ENCODE measurements at places on chromosomes 11 and 22.
A peak's percentile ranks its signal among the peaks of the same experiment; 100 is the strongest.

- DNase-seq: peak; percentile 57
These were observed 1.3 kb downstream of the HIRA start for GRCh38 chr22:19429950-19430889.

DNA sequence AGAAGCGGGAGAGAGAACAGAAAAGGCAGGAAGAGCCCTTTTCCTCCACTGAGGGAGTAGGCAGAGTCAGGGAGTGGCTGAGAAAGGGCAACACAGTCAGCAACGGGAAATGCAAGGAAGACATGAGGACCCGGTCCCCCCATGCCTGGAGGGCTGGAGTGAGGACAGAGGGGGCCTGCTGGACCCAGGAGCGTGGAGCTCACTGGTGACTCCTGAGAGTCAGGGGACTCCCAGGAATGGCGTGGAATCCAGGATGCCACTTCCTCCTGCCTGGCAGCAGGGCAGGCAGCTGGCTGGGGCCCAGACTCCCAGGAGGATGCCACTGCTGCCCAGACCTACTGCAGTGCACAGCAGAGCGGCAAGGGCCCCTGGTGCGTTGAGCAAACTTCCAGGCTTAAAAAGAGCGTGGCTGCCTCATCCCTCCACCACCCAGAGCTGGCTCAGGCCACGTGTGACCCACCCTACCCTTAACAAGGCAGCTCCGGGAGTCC, 11.3 kb downstream of the C11orf21 start:
- DNase-seq: no peak

- DNase-seq: no peak
These were observed 1074.5 kb downstream of the LRRC4C start for GRCh38 chr11:40384991-40385390.

GRCh38 chr11:60251485-60252212, 8.7 kb upstream of the MS4A4E start:
- peak; percentile 14 for DNase-seq

DNA sequence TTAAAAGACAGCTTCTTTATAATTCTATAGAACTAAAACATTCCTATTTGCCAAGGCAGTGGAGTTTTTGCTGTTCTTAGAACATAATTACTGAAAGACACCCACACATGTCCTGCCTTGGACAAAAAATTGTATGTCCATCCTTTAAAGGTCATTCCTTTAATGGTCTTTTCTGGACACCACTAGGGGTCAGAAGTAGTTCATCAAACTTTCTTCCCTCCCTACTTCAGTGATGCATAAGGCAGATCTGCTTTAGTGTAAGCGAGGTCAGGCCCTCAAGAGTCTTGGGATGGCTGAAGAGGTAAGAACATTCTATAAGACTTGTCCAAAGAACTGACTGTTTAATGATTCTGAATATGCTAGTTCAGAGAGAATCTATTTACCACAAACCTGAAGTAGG, 4.3 kb upstream of the OR51V1 start:
- DNase-seq: peak; percentile 13

GRCh38 chr11:12218909-12219308, 108.5 kb downstream of the MICAL2 start:
- no peak for DNase-seq

GRCh38 chr22:50576806-50577696, 1.2 kb downstream of the CPT1B start:
- DNase-seq: no peak

DNA sequence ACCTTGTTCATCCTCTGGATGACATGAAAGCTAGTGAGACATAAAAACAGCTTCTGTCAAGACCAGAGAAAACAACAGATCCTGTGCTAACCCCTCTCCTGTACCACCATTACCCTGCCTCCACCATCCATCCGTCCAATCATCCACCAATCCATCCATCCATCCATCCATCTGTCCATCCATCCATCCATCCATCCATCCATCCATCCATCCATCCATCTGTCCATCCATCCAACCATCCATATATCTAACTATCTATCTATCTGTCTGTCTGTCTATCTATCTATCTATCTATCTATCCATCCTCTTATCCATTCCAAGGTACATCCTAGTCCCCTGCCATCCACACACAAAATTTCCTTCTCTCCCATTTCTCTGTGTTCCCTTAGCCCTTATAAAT, 46.6 kb upstream of the ME3 start:
- DNase-seq: no peak

DNA sequence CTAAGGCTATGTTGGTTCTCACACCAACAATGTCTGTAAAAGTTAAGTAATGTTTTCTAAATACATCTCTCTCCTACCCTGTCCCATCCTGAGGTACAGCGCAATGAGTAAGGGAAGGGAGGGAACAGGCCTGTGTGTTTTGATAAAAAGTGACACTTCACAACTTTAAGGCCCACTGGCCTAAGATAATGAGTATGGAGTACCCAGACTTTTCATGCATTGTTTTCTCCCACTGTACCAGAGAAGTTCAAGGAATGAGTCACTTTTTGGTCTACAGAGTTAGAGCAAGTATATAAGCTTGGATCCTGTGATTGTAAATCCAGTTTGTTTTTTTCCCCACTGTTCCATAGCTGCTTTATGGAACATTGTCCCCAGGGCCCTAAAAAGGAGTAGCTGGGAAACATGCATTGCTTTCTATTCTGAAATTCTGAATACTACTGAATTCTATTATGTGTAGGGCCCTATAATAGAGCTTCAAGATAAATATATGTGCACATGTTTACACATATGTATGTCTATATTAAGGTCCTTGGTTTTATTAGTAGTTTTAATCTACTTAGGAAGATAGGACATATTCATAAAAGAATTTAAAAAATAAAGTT, 29.8 kb downstream of the KCNE3 start:
- no peak for DNase-seq

- DNase-seq: no peak
These were observed 96.7 kb upstream of the CD44 start for GRCh38 chr11:35042224-35042623.

GRCh38 chr22:45645150-45645525, 26.5 kb upstream of the ATXN10 start:
- no peak for DNase-seq

GRCh38 chr11:67666303-67666645, 8.1 kb downstream of the ALDH3B2 start:
- DNase-seq: no peak

DNA sequence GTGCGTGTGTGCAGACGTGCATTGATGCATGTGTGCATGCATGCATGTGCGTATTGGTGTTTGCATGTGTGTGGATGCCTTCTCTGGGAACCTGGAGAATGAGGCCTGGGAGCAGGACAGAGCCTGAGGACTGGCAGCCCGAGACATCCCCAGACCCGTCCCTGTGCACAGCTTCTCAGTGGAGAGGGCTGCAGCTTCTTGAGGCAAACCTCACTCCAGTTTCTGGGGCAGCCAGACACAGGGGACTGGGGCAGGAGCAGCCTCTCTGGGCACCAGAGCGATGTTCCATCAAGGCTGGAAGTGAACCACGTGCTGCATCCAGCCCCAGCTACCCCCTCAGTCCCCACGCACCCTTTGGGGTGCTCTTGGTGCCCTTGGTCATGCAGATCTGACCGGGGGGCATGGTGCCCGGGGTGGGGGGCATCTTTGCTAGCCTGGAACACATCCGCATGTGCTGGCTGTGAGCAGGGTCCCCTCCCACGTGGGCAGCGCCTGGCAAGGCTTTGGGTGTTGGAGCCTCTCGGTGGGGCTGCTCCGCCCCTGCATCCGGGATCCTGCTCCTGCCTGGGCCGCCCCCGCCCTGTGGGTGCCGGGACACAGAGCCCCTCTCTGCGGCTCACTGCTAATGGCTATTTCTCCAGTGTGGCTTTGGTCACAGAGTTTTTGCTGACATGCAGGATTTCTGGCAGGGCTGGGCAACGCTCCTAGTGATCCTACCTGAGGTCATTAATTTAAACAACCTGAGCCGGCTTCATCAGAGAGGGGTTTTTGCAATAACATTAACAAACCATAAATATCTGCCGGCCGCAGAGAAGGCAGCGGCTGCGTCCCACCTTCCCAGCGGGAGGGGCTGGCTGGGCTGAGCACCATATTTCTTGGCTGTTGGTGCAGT, 434.7 kb downstream of the TBC1D22A start:
- DNase-seq: no peak

GRCh38 chr11:45968901-45969300, 46.4 kb downstream of the LARGE2 start:
- DNase-seq: no peak

DNA sequence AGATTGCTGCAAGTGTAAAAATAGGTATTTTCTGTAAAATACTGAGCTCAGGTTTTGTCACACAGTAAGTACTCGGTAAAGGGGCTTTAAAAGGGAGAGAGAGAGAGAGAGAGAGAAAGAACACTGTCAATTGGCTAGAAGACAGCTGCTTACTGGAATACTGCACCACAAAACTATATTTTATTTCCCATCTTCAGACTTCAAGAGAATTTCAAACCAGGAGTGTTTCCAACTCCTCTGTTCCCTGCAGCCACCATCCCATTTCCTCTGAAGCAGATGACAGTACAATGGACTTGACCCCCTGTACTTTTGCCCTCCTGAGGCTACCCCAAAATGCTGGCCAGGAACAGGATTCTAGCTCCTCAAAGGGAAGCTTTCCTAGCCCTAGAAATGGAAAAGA, 89.7 kb downstream of the RELT start:
- no peak for DNase-seq

DNA sequence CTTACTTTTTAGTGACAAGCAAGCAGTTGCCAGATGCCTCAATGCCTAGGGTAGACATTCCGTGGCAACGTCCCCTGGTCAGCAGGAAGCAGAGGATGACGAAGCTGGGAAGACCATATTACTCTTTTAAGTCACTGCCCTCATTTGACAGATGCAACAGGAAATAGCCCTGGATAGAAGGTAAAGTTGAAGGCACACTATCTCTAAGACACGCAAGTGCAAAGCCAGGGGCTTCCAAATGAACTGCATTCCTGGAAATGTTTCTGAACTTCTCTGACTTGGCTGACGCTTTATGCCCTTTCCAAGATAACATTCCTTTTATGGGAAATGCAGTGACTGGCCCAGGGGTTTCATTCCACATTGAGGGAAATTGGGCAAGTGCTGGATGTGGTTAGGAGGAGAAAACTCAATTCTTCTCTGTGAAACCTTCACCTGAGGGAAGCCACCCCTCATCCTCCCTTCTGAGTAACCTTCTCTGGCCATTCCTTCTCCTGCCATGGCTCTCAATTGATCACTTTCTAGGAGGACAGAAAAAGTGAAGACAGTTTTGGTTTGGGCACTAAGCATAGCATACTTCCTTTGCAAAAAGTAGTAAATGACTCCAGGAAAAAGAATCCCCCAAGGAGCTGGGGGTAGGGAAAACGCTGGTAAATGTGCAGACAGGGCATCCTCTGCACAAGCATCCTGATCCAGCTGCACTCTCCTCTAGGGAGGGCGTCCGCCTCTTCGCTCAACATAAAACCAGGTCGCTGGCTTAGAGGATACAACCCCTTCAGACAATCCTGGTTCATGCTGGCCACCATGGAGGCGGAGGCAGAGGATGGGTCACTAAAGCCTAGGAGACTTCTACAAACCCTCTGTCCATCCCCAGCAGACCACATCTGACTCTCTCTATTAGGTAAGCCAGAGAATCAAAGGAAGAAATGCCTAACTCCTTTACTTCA, 14.5 kb downstream of the PCSK7 start:
- DNase-seq: no peak

- DNase-seq: no peak
These were observed 50.8 kb upstream of the OR4C15 start for GRCh38 chr11:55503449-55503848.

DNA sequence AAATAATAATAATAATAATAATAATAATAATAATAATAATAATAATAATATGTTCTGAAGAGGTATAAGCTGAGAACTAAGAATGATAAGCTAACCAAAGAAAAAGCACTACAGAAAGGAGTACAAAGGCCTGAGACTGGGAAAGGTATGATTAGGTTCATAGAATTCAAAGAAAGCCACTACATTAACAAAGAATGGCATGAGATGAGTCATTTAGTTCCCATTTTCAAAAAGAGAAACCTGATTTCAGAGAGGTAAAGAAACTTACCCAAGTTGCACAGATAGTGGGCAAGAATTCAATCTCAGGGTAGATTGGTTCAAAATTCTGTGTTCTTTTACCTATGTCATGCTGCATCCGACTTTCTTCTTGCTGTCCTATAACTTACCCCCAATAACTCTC, 350.9 kb downstream of the TTC28 start:
- DNase-seq: peak; percentile 52

- peak; percentile 68 for DNase-seq
These were observed 6.0 kb upstream of the STT3A start for GRCh38 chr11:125586623-125587022.

DNA sequence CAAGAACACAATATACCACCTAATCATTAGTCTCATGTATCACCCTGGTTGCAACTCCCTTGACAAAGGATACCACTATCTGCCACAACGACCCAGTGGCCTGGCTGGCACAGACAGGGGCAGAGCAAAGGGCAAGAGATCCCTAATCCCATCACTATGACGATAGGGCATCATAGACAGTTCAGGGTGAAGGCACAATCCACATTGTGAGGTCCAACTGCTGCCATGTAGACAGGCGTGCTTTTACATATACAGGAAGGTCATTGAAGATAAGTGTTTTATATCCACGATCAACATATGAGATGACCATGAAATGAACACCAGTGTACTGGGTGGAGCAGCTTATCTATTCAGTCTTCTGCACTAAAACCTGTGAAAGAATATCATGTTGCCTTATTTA, 94.6 kb downstream of the IGLL1 start:
- DNase-seq: no peak

- no peak for DNase-seq
These were observed 542.1 kb downstream of the ETS1 start for GRCh38 chr11:128045094-128045725.

DNA sequence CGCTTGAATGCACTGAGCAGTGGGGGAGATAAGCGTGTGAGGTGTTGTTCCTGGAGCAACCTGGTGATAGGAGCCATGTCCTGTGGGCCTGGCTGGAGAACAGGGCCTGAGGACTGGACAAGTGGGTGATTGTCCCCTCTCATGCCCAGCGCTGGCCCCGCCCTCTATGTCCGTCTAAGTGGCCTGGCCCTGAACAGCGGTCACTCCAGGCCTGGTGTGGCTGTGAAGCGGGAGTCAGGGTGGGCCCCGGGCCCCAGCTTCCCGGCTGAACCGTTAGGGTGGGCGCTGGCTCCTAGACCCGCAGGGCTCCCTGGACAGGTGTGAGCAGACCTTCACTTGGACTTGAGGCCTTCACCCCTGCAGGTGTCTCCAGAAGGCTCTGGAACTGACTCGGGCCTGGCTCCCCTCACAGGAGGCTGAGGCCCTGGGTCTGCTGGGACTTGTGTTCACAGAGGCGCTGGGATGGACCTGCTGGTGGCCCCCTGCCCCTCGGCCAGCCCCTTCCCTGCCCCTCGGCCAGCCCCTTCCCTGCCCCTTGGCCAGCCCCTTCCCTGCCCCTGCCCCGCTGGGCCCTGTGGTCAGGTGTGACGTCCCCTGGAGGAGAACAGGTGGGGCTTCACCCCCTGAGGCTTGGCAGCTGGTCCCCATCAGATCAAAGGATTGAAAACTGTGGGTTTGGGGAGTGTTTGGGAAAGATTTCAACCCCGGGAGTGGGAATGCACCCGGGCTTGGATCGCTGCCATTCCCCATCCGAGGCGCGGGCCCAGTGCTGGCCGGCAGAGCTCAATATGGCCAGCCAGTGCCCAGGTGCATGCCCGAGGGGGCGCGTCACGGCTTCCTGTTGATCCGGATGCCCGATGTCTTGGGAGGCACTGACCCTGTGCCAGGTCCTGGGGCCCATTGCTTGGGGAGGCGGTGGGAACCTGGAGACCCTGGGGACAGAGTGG, 3.2 kb upstream of the MUC6 start:
- no peak for DNase-seq

Measured in activated CD4-positive, alpha-beta T cell treated with anti-CD3 and anti-CD28 coated beads, Interleukin-2, amount 50 U/mL, for 16 hours (primary cell).